ENCODE measurements at places on chromosomes 16 and 17.

GRCh38 chr16:17070882-17071592, 399.7 kb downstream of the XYLT1 start:
- DNase-seq, result peak; percentile 85

DNA sequence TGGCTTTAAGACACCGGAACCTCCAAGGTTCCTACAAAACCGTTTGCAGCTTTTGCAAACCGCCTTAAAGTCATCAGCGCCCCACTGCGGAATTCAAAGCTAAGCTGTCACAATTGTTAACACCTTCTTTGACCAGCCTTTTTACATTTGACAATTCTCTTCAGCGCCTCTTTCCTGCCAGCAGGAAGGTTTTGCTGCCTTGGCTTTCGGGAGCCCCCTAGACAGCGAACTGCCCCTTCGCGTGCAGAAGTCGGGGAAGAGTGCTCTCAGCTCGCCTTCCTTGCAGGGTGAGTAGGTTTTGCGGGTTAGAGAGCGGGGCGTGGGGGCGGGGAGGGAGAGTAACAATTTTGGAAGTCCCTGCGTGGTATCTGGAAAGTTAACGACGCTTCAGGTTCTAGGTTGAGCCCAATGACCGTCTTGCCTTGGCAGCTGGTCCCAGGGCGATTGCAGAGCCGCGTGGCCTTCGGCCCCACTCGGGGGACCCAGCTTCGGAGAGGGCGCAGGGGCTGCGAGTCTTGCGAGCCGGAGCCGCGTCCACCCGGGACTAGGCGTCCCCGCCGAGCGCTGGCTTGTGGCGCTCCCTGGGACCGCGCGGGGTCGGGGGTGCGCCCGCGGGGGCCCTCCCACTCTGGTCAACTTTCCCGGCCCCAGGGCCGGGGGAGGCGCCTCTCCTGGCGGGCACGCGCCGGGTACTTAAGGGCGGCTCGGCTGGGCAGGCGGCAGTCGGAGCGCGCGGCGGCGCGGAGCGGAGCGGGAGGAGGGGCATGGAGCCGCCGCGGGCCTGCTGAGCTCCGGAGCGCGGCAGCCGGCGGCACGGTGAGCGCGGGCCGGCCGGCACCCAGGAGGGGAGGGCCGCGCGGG, at the start of gene HAS3:
Gene HAS3 (plus strand): TSS at position 153 of the 861 bp plus-strand sequence. CDS start 3,743 bp downstream, outside the sequence.
- DNase-seq, result no peak

- no peak for DNase-seq
These were observed 5.0 kb upstream of the EFTUD2 start for GRCh38 chr17:44904001-44904984.

- DNase-seq, result no peak
These were observed 34.8 kb downstream of the TIMM22 start for GRCh38 chr17:1031711-1032110.

DNA sequence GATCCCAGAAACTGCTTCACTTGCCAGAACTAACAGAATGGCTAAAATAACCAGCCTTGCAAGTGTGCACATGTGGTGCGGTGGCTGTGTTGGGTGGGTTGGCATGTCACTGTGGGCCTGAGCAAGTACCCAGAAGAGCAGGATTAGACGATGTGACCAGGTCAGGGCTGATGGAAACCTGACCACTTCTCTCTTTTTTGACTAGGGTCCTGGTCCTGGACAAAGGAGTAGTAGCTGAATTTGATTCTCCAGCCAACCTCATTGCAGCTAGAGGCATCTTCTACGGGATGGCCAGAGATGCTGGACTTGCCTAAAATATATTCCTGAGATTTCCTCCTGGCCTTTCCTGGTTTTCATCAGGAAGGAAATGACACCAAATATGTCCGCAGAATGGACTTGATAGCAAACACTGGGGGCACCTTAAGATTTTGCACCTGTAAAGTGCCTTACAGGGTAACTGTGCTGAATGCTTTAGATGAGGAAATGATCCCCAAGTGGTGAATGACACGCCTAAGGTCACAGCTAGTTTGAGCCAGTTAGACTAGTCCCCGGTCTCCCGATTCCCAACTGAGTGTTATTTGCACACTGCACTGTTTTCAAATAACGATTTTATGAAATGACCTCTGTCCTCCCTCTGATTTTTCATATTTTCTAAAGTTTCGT, 16.7 kb downstream of the ANKRD40 start:
- DNase-seq, result no peak

- DNase-seq, result no peak
These were observed 8.3 kb upstream of the RBFOX3 start for GRCh38 chr17:79619196-79619595.

- no peak for DNase-seq
These were observed 85.5 kb upstream of the RPL38 start for GRCh38 chr17:74117999-74118421.

DNA sequence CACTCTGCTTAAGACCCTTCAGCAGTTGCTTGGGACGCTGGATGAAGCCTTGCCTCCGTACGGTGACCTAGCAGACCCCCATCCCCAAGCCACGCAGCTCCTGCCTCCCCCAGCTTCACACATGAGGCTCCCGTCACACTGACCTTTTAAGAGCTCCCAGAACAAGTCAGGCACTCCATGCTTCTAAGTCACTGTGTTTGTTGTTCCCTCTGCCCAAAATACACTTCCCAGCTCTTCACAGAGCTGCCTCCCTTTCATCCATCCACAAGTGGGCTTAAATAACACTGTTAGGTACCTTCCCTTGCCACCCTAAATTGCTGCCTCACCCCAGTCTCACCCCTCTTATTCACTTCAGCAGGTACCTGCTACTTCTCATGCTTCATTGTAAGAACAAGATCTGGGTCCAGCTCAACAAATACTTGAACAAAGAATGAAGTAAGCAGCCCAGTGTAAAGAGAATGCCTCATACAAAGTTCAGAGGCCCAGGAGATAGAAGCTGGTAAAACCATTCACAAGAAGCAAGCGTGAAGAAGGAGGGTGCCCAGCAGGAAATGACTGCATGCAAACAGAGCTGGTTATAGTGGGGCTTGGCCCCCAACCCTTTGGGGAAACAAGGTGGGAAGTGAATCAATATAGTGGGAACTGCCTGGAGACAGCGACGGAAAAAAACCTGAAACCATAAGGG, 5.8 kb downstream of the ZC3H7A start:
- no peak for DNase-seq

GRCh38 chr17:49086649-49087048, 45.9 kb upstream of the B4GALNT2 start:
- no peak for DNase-seq

- no peak for DNase-seq
These were observed 646 bp downstream of the CBX2 start for GRCh38 chr17:79778504-79779083.

DNA sequence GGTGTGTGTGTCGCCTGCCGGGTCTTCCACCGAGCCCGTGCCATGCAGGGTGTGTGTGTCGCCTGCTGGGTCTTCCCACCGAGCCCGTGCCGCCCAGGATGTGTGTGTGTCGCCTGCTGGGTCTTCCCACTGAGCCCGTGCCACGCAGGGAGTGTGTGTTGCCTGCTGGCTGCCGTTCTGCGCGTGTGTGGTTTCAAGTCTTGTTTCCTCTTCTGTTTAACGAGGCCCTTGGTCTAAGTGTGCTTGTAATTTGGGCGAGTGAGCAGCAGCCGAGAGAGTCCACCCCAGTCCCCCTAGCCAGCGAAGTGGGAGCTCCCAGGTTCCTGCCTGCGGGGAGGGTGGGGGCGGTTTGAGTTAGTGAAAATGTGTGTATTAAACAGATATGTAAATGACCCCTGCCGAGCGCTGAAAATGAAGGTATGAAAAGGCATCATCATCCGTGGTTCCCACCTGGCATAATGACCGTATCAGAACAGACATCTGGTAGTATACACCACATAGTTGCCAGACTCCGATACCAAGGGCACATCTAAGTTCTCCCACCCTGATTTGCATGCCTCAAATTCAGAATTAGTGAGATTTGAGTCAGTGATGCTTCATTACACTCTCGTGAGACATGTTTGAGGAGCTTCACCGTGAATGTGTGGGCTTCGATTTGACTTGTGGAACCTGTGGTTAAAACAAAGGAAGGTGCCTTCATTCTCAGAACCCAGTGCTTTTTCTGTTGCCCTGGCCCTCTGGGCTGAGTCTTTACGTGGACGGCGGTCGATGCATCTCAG, 114.5 kb upstream of the CHMP6 start:
- DNase-seq, result peak; percentile 77

- no peak for DNase-seq
These were observed 3.6 kb upstream of the ITGA3 start for GRCh38 chr17:50052241-50052796.

DNA sequence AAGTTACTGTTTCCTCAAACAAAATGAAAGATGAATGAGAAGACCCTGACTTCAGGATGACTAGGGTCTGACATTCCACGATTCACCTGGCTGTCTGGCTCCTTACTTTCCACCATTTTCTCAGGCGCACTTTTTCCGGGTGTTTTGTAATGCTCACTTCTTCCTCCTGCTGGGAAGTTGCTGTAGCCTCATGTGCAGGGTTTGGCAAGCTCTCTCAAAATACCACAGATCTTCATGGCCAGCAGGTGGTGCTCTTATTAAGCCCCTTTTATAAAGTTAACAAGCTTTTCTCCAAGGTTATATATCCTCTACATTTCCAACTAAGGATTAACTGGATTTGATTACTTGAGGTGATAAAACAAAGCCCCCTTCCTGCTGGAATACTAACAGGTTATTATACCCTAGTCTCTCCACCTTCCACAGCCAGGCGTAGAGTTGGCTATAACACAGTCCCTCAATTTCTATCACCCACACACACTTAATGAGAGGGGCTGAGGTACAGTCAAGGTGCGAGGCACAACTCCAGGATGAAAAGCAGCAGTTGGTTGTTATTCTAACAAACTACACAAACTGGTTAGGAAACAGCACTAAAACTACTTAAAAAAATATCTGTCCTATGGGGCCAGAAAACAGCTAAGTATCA, 45.4 kb downstream of the STH start:
- peak; percentile 37 for DNase-seq

- no peak for DNase-seq
These were observed 7.1 kb downstream of the IRX5 start for GRCh38 chr16:54937671-54938211.

DNA sequence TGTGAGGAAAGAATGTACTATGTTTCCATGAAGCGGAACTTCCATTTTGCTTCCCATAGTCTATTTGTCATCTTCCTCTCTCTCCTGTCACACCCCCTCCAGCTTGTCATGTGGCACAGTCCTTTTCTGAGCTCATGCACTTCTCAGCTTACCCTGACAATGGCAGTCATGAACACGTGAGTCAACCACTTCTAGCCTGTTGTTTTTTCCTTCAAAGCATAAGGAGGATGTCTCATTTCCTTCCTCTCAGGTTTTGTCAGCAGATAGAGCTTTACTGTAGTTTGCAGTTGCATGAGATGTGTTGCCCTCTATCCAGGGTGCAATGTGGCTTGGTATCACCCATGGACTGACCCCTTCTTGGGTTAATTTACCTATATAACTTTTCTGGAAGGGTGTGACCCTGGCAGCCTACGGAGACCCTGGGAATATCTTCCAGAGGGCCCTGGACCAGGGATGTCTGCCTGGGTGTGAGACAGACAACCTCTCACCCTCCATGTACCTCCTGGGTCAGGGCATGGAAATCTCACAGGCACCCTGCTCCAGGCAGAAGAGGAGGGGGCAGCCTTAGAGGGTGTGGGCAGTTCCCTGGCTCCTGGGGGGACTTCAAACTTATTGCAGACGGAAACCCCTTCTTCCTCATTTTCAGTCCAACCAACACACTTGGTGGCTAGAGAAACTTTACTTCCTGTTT, 4.0 kb upstream of the ZNF267 start:
- peak; percentile 66 for DNase-seq

GRCh38 chr17:31580706-31581490, 189.4 kb downstream of the RAB11FIP4 start:
- no peak for DNase-seq

DNA sequence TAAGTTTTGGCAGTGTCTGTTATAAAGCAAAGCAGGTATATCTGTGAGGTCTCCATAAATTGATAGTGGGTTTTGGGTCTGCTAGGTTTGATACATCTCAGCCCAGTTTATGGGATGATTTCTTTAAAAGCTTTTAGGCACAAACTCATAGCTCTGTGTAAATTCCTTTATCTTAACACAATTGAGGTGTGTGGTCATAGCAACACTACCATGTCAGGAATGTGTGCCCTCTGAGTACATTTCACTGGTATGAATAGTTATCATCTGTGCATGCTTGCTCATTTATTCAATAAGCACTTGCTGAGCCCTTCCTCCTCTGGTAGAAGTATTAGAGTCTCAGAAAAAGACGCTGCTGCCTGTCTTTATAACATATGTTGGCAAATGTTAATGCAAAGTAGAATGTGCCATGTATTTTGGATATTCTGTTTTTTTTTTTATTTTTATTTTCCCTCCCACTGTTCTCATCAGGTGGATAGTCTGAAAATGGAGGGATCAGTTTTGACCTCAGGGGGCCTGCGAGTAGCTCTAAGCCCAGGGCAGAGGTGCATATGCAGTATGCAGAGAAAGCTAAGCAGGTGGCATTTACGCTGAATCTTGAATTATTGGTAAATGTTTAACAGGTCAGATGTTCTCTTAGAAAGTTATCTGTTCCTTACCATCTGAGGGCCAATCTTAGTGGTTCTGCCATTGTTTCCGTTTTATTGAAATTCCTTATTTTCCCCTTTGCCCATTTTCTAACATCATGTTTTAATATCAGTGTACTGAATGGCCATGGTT, 90.7 kb downstream of the WNT3 start:
- DNase-seq, result no peak

DNA sequence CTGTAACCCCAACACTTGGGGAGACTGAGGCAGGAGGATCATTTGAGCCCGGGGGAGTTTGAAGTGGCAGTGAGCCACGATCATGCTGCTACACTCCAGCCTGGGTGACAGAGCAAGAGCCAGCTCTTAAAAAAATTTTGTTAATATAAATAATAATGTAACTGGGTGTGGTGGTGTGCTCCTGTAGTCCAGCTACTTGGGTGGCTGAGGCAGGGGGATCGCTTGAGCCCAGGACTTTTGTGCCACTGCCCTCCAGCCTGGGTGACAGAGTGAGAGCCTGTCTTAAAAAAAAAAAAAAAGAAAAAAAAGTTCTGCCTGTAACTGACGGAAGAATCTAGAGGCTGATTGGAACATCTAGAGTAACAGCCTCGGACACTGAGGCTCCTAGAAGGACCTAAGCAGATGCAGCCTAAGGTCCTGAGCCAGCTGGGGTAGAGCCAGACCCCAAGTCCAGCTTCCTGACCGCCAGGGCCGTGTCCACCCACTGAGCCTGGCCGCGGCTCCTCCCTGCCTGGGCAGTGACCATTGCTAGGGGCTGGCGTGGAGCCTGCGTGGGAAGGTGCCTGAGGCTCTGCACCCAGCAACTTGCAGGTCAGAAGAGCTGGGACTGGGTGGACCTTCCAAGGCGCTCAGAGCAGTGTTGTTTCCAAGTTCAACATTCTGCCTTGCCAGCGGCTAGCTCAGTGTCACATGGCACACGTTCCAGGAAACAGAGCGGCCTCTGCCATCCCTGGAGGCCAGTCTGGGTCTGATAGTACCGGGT, 209.4 kb upstream of the CIBAR2 start:
- no peak for DNase-seq

- no peak for DNase-seq
These were observed 81.1 kb downstream of the VPS35L start for GRCh38 chr16:19636436-19637267.

GRCh38 chr17:45425125-45425983, 7.3 kb downstream of the ARHGAP27 start:
- DNase-seq, result no peak

Measured in stimulated activated CD4-positive, alpha-beta T cell treated with anti-CD3 and anti-CD28 coated beads, TNF-alpha, amount 100 ng/mL, for 24 hours (primary cell).